Thoracic aorta (tissue), 2 donors: ENCODE measurements at places on chromosomes 3 and 15. TPM values are rescaled to one million over a fixed set of nuclear protein-coding genes. Genes with fewer than 3 reads are reported as not detected.

DNA sequence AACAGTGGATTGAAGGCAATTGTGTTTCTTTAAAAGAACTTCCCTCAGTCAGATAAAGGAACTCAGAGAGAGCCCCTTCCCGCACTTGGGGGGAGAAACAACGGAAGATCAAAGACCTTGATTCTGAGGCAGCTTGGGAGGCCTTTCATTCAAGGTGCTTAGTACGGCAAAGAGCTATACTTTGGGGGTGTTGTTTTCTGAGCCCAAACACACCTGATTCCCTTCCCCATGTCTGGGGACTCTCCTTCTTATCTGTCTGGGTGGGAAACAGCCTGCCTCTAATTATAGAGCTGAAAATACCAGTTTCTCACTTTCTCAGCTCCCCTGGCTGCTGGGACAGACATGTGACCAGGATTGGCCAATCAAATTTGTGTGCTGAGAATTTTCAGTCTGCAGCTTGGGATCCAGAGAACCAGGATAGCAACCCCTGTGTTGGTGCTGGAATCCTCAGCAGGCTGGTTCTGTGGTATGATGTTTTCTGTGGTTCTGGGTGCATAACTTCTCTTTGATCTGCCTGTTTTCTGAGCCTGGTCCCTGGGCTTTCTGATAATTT is 19.4 kb upstream of the IQCF6 start:
- DNase-seq: no peak
- no peak overlapping the region for H3K27ac ChIP-seq
- H3K4me3 ChIP-seq: no peak overlapping the region
- no peaks in the 10 kb centered on the region for H3K27me3 ChIP-seq

DNA sequence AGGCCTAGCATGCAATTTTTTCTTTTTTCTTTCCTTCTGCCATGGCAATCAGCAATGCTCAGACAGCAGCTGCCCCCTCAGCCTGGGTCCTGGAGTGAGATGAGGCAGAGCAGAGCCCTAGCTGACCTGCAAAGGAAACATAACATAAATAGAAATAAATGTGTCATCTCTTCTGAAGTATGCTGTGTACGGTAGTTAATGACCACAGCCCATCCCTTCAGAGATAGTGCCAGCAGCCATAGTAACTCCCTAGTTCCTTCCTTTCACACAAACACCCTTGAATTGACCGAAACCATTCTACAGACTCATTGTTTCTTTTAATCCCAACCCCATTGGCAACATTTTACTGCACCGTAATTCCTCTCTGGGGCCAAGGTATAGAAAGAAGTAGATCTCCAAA is 8.4 kb upstream of the CD47 start:
- no peaks in the 10 kb centered on the region for H3K27me3 ChIP-seq
- DNase-seq: no peak
- no peak overlapping the region for H3K4me3 ChIP-seq

- no peak overlapping the region for H3K27ac ChIP-seq
- H3K4me1 ChIP-seq: no peaks in the 10 kb centered on the region
- DNase-seq: no peak
- no peak overlapping the region for H3K4me3 ChIP-seq
- H3K27me3 ChIP-seq: no peaks in the 10 kb centered on the region
Observed at GRCh38 chr3:137335478-137335877, 377.7 kb downstream of the IL20RB start.

DNA sequence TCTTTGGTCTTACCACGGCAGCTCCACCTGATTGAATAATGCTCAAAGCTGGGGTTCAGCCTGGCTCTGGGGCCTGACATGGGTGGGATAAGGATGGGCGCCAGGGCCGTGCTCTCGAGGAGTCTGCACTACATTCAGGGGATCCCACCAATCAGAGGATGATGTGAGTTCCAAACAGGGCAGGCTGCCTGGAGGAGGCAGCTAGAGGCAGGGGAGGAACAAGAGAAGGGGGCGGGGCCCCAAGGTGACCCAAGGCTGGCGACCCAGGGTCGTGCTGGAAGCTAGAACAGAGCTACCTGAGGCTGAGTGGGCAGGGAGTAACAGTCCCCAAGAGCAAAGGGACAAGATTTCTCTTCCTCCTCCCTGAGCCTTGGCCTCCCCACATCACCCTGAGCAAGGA is 56.1 kb downstream of the PCSK6 start:
- DNase-seq: no peak
- H3K27me3 ChIP-seq: no peaks in the 10 kb centered on the region
- H3K4me1 ChIP-seq: no peaks in the 10 kb centered on the region
- no peak overlapping the region for H3K27ac ChIP-seq

- H3K4me1 ChIP-seq: no peaks in the 10 kb centered on the region
- no peak overlapping the region for H3K27ac ChIP-seq
- no peak overlapping the region for H3K4me3 ChIP-seq
- DNase-seq: no peak
- H3K27me3 ChIP-seq: no peaks in the 10 kb centered on the region
- H3K36me3 ChIP-seq: no peaks in the 10 kb centered on the region
Observed at GRCh38 chr15:65962187-65962586, 92.9 kb downstream of the RAB11A start.

- H3K27me3 ChIP-seq: no peaks in the 10 kb centered on the region
- H3K36me3 ChIP-seq: no peaks in the 10 kb centered on the region
- peak overlapping the region; percentile 75 for H3K27ac ChIP-seq
- H3K4me3 ChIP-seq: peak overlapping the region; percentile 10
- DNase-seq: no peak
- H3K4me1 ChIP-seq: peaks cover 32% of the 10 kb centered on the region
Observed at GRCh38 chr3:31275038-31275572, 257.6 kb upstream of the STT3B start.

DNA sequence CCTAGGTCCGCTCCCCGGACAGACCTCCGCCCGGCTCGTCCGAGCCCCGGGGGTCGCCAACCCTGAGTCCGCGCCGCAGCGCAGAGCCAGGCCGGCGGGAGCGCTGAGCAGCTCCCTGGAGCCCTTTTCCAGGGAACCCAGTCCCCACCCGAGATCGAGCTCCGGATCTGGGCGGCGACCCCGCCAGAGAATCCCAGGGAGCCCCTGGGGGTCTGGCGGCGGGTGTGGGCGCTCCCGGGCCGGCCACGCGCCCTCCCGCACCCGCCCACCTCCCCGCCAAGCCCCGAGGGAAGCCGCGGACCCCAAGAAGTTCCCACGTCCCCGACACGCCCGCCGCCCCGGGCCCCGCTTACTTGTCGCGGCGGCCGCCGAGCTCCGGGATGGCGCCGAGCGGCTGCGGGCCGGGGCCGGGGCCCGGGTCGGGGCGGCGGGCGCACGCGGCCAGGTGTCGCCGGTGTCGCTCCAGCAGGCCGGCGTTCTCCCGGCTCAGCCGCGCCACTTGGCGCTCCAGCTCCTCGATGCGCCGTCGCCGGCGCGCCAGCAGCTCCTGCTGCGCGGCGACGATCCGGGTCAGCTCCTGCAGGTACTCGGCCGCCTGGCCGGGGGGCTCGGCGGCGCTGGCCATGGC is 137.7 kb downstream of the NUP210 start:
- H3K27me3 ChIP-seq: no peaks in the 10 kb centered on the region
- no peak for DNase-seq
- H3K4me3 ChIP-seq: peak overlapping the region; percentile 70
- H3K36me3 ChIP-seq: no peaks in the 10 kb centered on the region
- H3K27ac ChIP-seq: no peak overlapping the region

DNA sequence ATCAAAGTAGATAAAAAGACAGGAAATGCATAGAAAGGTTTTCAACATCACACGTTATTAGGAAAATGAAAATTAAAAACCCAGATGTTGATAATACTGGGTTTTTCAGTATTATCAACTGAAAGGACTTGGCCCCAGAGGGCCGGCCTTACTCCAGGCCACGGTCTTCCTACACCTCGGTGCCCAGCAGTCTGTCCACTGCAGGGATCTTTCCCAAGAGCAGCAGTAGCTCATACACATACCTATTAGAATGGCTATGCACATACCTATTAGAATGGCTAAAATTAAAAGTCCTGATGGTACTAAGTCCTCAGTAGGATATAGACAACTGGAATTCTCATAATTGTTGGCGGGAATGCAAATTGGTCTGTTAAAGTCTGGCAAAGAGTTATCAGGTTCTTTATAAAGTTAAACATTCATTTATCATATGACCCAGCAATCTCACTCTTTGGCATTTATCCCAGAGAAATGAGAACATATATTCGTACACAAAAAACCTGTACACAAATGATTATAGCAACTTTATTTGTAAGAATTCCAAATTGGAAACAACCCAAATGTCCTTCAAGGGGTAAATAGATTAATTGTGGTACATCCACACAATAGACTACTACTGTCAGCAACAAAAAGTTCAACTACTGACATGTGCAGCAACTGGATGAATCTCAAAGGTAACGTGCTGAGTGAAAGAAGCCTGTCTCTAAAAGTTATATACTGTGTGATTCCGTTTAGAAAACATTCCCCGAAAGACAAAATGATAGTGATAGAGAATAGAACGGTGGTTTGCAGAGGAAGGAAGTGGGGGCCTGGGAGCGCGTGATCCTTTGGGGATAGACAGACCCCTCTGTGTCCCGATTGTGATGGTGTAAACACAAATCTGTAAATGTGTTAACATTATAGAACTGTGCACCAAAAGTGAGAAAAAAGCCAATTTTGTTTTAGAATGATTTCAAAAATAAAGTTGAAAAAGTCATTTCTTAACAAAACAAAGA is 62.3 kb downstream of the MCTP2 start:
- no peak overlapping the region for H3K4me3 ChIP-seq
- no peak overlapping the region for H3K27ac ChIP-seq
- H3K36me3 ChIP-seq: no peaks in the 10 kb centered on the region
- no peaks in the 10 kb centered on the region for H3K27me3 ChIP-seq
- no peaks in the 10 kb centered on the region for H3K4me1 ChIP-seq

- no peak overlapping the region for H3K27ac ChIP-seq
- H3K27me3 ChIP-seq: no peaks in the 10 kb centered on the region
- H3K36me3 ChIP-seq: no peaks in the 10 kb centered on the region
- no peaks in the 10 kb centered on the region for H3K4me1 ChIP-seq
- H3K4me3 ChIP-seq: no peak overlapping the region
- no peak for DNase-seq
Observed at GRCh38 chr3:157282261-157283191, 122.6 kb upstream of the CCNL1 start.

DNA sequence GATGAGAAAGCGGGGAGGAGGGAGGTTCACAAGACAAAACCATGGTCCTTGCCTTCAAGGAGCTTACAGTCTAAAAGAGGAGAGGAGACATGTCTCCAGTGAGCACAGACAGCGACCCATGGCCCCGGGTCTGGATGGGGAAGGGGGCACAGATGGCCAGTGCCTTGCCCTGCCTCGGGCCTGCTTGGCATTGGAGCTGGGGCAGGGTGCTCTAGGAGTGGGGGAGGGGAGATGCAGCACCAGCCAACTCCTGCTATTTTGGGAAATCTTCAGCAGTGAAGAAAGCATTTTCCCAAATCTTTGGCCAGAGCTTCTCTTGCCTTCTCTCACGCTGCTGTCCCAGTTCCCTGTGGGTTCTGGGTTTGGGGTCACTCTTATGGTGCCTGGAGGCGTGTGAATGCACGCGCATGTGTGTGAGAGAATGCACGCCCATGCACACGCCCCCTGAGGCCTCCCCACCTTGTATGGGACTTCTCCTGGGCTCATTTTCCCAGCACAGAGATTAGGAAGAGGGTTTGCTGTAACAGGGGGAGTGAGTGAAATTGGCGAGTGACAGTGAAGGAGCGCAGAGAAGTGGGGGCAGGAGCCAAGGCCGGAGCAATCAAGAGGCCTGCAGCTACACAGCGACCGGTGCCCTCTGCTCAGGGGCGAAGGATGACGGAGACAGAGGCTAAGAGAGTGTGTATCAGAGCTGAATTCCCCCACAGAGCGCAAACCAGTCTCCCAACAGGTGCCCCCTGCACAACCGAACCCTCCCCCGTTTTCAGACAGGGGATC is 71.5 kb downstream of the SEMA5B start:
- DNase-seq: no peak
- peak overlapping the region; percentile 37 for H3K4me3 ChIP-seq
- peaks cover 19% of the 10 kb centered on the region for H3K4me1 ChIP-seq
- no peak overlapping the region for H3K27ac ChIP-seq
- H3K27me3 ChIP-seq: no peaks in the 10 kb centered on the region

DNA sequence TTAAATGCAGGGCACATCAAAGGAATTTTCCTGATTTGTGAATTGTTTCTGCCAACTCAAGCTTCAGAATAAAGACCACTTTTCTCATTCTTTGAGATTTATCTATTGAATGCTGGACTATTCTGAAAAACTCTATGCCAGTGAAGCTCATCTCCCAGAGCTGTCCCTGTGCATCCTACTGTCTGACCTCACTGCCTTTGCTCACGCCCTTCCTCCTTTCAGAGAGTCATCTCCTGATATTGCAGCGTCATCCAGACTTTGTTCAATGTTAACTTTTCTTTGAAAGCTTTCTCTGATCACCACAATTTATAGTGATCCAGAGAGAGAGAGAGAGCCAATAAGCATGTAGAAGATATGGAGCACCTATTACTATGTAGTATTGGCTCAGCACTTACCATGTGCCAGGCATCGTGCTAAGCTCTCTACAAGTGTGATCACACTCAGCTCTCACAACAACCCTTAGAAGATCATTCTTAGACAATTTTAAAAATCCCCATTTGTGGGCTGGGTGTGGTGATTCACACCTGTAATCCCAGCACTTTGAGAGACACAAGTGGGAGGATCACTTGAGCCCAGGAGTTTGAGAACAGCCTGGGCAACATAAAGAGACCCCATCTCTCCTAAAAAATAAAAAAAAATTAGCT is 30.2 kb upstream of the TLE3 start:
- DNase-seq: no peak
- no peaks in the 10 kb centered on the region for H3K36me3 ChIP-seq
- no peak overlapping the region for H3K4me3 ChIP-seq
- no peak overlapping the region for H3K27ac ChIP-seq

DNA sequence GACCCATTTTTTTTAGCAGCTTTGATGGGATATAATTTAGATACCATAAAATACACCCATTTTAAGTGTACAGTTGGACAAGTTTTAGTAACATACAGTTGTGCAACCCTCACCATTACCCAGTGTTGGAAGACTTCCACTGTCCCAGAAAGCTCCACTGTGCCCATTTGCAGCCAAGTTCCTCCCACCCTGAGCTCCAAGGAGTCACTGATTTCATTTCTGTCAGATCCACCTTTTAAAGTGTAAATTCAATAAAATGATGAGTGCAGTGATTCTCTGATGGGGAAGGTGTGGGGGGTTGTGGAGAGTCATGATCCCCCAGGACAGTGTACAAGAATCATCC is 93.2 kb upstream of the IGF1R start:
- H3K4me1 ChIP-seq: no peaks in the 10 kb centered on the region
- no peak overlapping the region for H3K27ac ChIP-seq
- H3K36me3 ChIP-seq: no peaks in the 10 kb centered on the region
- no peaks in the 10 kb centered on the region for H3K27me3 ChIP-seq

DNA sequence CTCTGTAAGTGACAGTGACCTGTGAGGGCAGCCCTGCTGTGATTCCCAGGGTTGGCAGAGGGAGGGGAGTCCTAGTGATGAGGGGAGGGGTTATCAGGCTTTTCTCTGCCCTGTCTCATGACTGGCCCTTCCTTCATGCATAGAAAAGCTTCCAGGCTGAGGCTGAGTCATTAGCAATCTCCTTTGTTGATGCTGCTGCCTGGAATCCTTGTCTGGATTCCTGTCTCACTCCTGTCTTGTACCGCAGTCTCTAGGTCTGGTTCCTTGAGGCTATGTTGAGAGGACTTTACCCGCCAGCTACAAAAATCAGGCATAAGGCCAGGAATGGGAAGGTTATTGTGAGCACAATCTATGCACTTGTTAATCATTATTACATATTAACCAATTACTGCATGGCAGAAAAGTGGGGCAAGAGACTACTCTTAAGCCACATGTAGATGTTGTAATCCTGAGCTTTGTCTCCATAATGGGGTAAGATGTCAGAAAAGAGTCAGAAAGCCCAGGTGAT is 7.2 kb downstream of the KLHL6 start:
- no peak overlapping the region for H3K27ac ChIP-seq
- H3K27me3 ChIP-seq: no peaks in the 10 kb centered on the region
- H3K4me3 ChIP-seq: no peak overlapping the region
- H3K4me1 ChIP-seq: peaks cover 2% of the 10 kb centered on the region
- H3K36me3 ChIP-seq: no peaks in the 10 kb centered on the region

The WNT7A gene
- total RNA-seq: not detected

The CPNE9 gene
- total RNA-seq: not detected

The RARB gene
- total RNA-seq: 3.8 TPM
